ENCODE measurements at places on chromosomes 7 and 10.

DNA sequence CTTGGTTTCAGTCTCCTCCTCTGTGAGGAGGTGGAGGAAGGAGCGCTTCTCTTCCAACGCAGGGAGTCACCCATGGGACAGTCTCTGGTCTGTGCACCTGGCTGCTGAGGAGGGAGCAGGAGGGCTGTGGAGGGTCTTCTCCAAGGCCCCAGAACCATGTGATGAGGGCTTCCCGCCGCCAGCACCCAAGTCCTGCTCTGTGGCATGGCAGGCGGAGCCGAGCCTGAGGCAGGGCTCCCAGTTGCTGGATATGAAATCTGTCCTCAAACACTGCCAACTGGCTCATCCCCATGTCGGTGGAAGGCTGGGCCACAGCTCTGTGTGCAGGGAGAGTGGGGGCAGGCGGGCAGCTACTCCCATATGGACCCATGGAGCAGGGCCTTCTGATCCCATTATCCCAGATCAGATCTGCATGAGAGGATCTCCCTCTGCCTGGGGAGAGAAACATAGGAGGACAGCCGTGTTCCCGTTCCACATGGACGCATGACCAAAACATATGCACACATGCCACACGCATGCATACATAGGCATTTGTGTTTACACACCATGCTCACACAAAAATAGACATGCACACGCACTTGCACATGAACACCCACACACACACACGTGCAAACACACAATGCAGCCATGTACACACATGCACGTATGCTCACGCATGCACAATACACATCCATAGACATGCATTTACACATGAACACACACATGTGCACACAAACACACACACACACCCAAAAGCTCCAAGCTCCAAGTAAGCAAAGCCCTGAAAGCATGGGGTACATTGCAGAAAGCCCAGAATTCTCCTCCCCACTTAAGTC is 38.8 kb upstream of the EN2 start:
- DNase-seq = no peak

- DNase-seq = peak; percentile 36
Observed at GRCh38 chr7:143416565-143417149, 8.0 kb upstream of the EPHA1 start.

GRCh38 chr10:132657127-132657706 is 119.6 kb downstream of the INPP5A start:
- no peak for DNase-seq

DNA sequence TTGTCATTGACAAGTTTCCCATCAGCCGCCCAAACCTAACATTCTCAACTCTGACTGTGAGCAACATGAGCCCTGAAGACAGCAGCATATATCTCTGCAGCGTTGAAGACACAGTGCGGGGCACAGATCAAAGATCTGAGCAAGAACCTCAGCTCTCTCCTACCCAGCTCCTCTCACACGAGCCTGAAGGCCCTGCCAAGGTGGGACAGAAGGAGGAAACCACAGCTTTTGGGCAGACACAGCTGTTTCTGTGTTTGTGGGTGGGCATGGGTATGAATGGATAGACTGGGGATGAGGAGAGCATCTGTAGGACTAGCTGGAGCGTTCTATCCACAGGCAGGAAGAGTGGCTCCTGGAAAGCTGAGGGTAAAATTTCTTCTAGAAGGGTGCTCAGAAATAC is 8.5 kb upstream of the PRSS1 start:
- no peak for DNase-seq

- DNase-seq = no peak
Observed at GRCh38 chr7:2438186-2438585, 34.8 kb downstream of the CHST12 start.

DNA sequence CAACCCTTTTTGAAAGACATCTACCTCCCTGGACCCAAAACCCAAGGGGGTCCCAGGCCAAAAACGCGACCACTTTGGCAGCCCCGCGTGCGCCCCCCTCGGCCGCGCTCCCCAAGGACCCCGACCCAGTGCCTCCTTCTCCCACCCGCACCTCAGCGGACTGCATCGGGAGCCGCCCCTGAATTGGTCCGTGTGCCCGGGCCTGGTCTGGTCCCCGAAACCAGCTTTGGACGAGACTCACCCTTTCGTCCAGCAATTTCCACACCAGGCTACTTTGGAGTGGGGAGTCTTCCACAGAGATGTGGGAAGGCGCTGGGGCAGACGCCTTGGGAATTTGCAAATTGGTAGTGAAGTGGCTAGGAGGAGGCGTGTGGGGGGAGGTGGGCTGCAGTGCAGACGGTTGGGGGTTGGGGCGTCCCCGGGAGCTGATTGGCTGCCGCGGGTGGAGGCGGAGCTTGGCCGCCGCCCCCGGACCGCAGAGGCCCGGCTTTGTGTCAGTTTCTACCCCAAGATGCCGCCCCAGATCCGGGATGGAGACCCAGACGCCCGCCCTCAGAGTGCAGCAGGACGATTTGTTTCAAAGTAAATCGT is 16.9 kb downstream of the TCAF1 start:
- no peak for DNase-seq

DNA sequence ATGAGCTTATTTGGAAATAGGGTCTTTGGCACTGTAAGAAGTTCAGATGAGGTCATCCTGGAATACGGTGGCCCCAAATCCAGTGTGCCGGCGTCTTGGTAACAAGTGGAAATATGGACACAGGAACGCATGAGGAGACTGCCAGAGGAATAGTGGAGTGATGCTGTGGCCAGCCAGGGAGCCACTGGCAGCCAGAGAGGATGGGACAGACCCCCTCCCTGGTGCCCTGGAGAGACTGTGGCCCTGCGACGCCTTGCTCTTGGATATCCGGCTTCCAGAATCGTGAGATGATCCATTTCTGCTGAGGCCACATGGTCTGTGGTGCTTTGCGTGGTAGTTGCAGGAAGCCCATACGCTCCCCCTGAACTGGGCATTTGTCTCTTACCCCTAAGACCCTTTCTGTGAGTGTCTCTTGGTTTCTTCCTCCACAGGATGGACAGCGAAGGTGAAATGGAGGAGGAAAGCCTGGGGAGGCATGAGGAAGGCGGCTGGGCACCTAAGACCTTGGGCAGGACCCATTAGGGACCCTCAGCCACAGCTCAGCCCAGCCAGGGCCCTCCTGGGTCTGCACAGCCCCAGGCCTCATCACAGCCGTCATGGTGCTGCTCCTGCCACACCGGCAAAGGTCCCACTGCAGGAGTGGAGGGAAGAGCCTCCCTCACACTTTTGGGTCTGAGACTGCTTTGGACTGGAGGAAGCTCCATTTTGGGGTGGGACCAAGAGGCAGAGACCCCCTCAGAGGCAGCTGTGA is 53.6 kb downstream of the INSIG1 start:
- no peak for DNase-seq

All from HL-60 (cell line).